ENCODE measurements at places on chromosomes 13 and 19.

- DNase-seq = no peak
Measured at GRCh38 chr13:113991676-113992179, 17.9 kb upstream of the C13orf46 start.

- DNase-seq = no peak
Measured at GRCh38 chr19:33763633-33764371, 32.9 kb upstream of the KCTD15 start.

DNA sequence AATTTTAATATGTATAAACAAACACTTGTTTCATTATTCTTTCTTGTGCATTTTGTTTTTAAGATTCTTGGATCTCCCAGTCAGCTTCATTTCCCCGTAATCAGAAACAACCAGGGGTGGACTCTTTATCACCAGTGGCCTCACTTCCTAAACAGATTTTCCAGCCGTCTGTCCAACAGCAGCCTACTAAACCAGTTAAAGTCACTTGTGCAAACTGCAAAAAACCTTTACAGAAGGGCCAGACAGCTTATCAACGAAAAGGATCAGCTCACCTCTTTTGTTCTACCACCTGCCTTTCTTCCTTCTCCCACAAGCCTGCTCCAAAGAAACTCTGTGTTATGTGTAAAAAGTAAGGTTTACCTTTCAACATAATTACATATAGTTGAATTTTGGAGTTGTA lies 44.3 kb downstream of the ZMYM2 start:
- DNase-seq = no peak

DNA sequence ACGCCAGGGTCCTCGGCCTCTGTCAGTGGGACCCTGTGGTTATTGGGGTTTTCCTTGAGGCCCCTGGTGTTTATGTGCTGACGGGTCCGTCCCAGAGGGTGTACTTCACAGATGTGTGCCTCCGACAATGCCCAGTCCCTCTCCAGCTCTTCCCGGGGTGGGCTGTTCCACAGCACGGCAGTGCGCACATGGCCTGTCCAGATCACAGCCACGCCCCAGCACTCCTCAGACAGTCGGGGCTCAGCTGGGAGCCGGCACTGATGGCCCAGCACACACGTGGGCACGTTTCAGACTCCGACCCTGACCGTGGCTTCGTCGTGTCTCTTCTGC lies 16.9 kb upstream of the F7 start:
- no peak for DNase-seq

GRCh38 chr19:46533078-46533620 lies 37.5 kb upstream of the PNMA8B start:
- DNase-seq = no peak

DNA sequence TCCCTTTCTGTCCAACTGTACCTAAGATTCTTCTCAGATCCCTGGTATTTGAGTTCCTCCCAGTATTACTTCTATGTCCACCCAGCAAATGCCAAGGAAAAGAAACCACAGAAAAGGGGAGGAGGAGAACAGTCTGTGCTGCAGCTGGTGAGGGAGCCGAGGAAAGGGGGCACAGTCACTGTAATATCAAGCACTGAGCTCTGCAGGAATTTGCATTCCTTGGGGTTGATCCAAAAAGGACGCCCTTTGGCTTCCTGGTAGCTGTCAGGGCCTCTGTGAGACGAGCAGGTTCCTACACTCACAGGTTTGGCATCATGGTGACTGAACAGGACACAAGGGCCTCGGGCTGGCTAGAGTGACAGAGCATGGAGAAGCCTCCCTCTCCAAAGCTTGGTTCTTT lies 273.4 kb downstream of the NHLRC3 start:
- no peak for DNase-seq

DNA sequence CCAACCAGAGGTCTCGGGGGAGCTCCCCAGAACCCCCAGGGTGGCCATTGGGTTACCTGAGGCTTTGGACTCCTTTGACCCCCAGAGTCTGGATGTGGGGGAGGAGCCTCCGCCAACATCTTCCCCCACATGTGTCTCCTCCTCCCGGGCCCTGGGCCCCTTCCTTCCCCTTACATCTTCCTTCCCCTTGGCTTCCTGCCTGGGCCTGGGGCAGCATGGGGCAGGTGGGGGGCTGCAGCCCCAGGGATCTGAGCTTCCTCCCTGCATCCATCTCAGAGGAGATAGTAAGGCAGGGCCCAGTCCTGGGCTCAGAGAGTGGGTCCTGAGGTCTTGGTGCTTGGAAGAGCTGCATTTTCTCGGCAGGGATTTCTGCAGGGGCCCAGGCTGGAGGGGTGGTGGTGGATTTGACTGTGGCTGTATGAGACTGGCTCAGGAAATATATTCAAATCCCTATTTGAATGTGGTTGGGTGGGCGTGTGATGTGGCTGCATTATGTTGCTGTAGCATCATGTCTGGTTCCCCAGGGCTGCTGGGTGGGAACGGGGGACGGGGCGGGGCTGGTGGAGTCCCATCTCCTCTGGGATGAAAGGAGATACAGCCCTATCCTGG lies 919 bp downstream of the VAV1 start:
- DNase-seq = no peak

DNA sequence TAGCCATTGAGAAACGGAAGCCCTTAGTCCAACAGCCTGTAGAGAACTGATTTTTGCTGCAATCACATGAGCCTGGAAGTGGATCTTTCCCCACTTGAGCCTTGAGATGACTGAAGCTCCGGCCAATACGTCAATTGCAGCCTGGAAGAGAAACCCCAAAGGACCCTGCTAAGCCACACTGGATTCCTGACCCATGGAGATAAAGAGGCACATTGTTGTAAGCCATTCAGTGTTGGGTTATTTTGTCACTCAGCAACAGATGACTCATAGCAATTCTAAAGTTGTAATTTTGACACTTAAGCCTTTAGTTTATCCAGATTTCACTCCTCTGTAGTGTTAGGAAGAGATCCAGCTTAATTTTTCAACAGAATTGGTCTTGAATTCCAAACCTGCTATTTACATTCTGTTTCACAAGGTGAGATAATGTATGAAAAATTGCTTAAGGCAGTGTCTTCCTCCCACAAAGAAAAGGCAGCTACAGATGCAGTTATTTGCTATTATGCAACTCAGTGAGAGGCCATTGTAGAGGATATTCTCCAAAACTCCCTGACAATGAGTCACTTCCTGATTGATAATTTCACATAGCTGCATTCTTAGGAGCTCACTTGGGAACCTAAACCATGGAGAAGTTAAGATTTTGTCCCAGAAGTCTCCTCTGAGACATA lies 59.4 kb upstream of the TSHZ3 start:
- DNase-seq = no peak

All from right renal cortex interstitium (tissue), 3 donors.